Stimulated activated CD4-positive, alpha-beta T cell treated with anti-CD3 and anti-CD28 coated beads, Interleukin-4, amount 100 ng/mL, for 48 hours (primary cell): ENCODE measurements at places on chromosomes 3 and 15.

DNA sequence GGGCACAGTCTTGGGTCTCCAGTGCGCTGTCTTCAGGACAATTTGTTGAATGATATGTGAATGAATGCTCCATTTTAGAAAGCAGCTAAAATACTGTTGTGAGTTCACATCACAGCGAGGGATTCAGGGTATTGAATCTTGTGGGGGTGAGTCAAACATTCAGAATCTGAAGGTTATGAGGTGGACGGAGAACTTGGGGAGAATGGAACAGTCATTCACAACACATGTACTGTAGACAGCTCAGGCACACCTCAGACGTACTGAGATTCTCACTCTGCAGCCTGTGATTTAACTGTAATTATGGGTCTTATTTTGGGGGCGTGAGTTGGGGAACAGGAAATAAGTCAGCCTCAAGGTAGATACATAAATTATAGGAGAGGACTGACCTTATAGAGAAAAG is 13.9 kb downstream of the CRYBG3 start:
- DNase-seq, result no peak

DNA sequence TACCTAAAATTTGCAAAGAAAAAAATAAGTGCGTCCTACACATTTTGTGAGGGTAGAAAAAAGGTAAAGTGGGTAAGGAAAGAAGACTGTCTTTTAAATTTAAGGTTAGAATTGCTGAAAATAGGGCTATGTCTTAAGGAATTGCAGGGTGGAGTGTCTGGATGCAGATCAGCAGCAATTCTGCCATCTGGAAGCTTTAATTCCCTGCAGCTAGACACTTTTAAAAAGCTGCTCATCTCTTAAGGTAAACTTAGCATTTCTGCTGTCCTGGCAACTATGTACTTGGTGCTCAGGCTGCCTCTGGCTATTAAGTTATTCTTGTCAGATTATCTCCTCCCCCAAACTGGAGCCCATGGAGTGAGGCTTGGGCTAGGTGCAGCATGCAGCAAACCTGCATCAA is 420.2 kb downstream of the SI start:
- DNase-seq, result no peak

DNA sequence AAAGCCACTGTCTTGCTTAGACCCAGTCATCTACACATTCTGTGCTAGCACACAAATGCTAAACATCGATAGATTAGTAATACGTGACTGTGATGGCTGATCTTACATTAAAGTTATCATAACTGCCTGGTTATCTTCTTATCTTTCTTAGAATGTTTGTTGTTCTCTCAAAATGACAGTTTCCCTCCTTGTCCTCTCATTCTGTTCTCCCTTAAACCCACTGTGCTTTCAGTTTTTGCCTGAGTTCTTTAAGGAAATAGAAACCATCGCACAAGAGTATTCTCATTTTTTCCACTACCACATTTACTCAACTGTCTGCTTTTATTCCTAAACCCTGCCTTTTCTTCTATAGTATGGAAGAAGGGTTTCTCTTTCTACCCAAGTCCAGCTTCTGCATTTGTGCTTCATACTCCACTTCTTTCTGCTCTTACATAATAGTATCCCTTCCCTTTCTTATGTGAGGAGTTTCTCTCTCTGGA is 17.1 kb downstream of the STX19 start:
- no peak for DNase-seq

- no peak for DNase-seq
These were observed 41.1 kb downstream of the CYFIP1 start for GRCh38 chr15:22939051-22939450.

DNA sequence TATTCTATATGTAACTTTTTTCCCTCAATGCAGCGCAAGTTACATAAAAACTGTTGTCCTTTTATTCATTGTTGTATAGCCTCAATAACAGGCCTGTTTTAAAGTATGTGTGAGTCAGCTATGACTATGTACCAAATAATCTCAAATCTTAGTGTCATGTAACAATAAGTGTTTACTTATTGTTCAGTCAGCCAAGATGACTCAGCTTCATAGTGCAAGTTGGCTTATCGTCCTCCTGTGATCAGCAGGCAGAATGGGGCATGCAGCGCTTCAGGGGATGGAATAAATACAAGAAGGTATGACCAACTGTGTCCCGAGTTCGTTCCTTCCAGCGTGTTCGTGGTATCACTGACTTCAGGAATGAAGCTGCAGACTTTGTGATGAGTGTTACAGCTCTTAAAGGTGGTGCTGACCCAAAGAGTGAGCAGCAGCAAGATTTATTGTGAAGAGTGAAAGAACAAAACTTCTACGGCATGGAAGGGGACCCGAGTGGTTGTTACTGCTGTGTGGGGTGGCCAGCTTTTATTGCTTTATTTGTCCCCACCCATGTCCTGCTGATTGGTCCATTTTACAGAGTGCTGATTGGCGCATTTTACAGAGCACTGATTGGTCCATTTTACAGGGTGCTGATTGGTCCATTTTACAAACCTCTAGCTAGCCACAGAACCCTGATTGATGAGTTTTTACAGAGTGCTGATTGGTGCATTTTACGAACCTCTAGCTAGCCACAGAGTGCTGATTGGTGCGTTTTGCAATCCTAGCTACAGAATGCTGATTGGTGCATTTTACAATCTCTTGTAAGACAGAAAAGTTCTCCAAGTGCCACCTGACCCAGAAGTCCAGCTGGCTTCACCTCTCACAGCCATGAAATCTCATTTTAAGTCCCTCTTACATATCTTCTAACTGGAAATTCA is 1016.0 kb downstream of the MCTP2 start:
- DNase-seq, result no peak

- DNase-seq, result no peak
These were observed 34.1 kb downstream of the EOMES start for GRCh38 chr3:27688053-27688452.

DNA sequence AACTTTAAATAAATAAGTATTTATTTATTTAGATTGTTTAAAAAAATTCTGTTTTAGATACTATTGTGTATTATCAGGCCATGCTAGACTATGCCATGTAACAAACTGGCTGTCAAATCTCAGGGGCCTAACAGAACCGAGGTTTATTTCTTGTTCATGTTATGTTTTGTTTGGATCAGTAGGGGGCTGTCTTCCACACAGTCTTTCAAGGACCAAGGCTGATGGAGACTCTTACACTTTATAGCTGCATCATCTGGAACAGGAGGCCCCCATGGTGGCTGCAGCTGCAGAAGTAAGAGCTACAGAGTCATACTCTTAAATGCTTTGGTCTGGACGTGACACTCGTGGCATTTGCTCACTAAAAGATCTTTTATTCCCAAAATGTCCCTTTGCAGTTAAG is 33.0 kb upstream of the ARL14 start:
- DNase-seq, result no peak
